ENCODE measurements at places on chromosomes 6 and 20.

GRCh38 chr6:81387163-81387562 lies 365.3 kb downstream of the TENT5A start:
- no peak for DNase-seq

DNA sequence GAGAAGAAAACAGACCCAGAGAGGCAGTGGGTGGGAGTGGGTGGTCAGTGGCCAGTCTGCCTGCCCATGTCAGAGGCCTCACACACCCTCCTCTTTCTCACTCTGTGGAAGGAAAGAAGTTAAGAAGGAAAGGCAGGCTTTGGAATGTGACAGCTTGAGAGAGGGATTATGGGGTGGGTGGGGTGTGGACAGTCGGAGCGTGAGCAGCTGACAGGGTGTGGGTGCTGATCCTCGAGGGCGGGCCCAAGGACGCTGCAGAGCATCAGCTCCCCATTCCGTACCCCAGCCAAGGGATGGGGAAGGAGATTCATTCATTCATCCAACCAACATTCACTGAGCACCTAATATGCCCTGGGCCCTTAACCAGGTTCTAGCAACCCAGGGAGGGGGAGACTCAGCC lies 4.8 kb downstream of the TGM6 start:
- no peak for DNase-seq

DNA sequence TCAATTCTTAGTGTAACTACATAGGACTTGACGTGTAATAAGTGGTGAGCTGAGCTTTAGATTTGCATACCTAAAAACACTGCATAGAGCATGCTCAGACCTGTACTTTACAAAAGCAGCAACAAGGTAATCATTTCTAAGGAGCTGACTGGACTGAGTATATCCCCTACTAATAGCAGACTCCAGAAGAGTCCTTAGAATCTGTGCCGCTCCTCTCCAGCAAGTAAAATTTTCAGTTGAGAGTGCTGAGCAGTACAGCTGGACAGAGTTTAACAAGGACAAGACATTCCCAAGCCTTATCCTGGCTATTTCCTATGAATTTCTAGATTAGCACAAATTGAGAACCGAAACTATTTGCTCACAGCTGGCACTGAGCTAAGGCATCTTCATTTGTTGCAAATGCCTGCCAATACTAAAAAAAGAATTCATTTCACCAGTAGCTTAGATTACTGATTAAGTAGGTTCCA lies 26.1 kb upstream of the KLHL31 start:
- no peak for DNase-seq

DNA sequence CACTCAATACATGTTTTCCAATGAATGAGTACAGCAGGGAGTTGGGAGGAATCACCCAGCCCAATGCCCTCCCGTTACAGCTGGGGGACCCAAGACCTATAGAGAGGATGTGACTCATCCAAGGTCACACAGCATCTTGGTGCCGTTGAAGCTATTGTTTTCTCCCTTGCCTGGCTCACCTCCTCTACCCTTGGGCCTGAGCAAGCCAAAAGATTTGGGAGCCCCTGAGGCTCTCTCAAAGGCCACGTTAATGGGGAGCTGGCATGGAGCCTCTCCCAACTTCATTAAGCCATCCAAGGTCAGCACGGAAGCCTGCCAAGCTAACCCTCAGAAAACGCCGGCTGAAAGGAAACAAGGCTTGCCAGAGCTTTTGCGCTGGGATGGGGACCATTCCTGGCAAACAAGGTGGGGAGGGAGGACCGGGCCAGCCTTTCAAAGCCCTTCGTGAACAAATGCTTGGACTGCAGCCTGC lies 30.4 kb downstream of the KCNB1 start:
- no peak for DNase-seq

GRCh38 chr20:41187668-41188067 lies 50.3 kb downstream of the PLCG1 start:
- no peak for DNase-seq

GRCh38 chr6:72272958-72273357 lies 348.9 kb upstream of the KCNQ5 start:
- no peak for DNase-seq

- DNase-seq = no peak
These were observed 36.1 kb downstream of the SMPDL3A start for GRCh38 chr6:122825163-122825562.

DNA sequence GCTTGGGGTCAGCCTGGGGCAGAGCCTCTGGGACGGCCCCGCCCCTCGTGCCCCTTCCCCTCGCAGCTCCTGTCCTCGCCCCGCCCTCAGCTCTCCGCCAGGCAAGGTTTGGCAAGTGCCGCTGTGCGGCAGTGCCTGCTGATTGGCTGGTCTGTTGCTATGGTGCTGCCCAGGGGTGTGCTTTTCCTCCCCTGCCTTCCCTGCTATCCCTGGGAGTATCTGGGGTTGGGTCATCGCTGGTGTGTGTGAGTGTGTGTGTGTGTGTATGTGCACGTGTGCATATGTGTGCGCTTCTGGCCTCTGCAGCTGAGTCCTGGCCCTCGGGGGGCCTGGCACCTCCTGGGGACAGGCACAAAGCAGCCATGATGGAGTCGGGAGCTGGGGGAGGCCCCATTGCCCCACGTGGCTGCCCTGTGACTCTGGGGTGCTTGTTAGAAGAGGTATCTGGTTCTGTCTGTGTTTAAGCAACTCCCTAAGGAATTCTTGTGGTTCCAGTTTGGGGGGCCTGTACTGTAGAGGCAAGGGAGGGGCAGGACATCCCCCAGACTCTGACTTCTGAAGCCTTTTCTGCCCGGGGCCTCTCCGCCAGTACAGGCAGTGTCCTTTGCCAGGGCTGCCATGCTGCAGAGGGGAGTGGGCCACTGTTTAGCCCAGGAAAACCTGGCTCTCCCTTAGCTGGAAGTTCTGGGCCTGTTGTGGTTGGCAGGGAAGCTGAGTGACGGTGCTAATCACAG lies 6.9 kb downstream of the RTEL1 start:
- no peak for DNase-seq

GRCh38 chr20:47929368-47930115 lies 144.3 kb upstream of the SULF2 start:
- no peak for DNase-seq

DNA sequence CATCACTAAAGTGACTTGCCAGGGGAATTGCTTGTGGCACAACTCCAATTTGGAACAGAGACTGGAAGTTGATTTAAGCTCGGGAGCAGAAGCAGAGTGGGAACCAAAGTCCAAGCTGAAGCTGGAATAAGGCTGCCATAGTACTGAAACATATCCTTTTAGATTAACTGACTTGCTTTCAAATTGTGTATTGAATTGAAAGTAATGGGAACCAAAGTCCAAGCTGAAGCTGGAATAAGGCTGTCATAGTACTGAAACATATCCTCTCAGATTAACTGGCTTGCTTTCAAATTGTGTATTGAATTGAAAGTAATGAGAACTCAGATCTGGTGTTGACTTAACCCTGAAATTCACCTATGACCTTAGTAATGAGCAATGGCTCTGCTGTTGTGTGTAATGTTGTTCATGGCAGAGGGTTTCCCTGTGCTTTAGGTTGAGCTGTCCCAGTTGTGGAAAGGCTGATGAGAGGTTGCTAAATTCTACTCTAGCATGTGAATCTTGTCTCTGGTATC lies 40.2 kb downstream of the CENPW start:
- no peak for DNase-seq

Measured in CD4-positive, alpha-beta T cell treated with Interleukin-15 for 4 hours (primary cell).